ENCODE measurements at places on chromosomes 4 and X. TPM values are rescaled to one million over a fixed set of nuclear protein-coding genes. Genes with fewer than 3 reads are reported as not detected.

The AGA gene
- 21.4 TPM for total RNA-seq

The PGAM4 gene
- 0.83 TPM for total RNA-seq

The MND1 gene
- 8.2 TPM for total RNA-seq

The BTC gene
- total RNA-seq, result not detected

The STBD1 gene
- 1.9 TPM for total RNA-seq

The DCHS2 gene
- not detected for total RNA-seq

The MAN2B2 gene
- total RNA-seq, result 35.1 TPM

The SFRP2 gene
- not detected for total RNA-seq

The EREG gene
- total RNA-seq, result not detected

The BEND2 gene
- not detected for total RNA-seq

The HSPA4L gene
- total RNA-seq, result 0.66 TPM

The ESX1 gene
- total RNA-seq, result not detected

The HHIP gene
- total RNA-seq, result not detected

The NEIL3 gene
- total RNA-seq, result 20.2 TPM

The ATG4A gene
- total RNA-seq, result 12.8 TPM

The PAK3 gene
- 0.20 TPM for total RNA-seq

The PTTG2 gene
- total RNA-seq, result 1.7 TPM

The PNMA5 gene
- total RNA-seq, result 0.37 TPM

The AWAT2 gene
- total RNA-seq, result not detected

The SLC25A53 gene
- 7.1 TPM for total RNA-seq

The SAGE1 gene
- not detected for total RNA-seq

The UCP1 gene
- total RNA-seq, result not detected

The SMIM43 gene
- total RNA-seq, result not detected

The BEND4 gene
- total RNA-seq, result 0.37 TPM

The MAGEC3 gene
- total RNA-seq, result not detected

The AR gene
- 0.02 TPM for total RNA-seq
